CD4-positive, alpha-beta T cell (primary cell): ENCODE measurements at places on chromosomes 7 and 10.

DNA sequence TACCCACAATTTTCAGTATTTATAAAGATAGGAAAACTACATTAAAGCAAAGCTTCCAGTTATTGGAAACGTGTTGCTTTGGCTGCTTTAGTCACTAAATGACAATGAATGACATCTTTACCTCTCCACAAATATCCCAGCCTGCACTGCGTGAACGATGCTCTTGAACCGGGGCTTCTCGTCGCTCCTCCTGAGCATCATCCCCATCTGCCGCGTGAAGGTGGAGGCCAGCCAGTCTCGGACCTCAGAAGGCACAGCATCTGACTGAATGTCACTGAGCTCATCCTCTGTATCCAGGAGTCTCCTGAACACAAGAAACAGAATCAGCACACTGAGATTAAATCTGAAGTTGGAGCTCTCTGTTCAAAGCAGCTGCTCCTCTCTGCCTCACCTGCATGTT lies 191.3 kb downstream of the PDE1C start:
- H3K4me3 ChIP-seq: no peak overlapping the region
- H3K36me3 ChIP-seq: no peaks in the 10 kb centered on the region
- no peak for DNase-seq
- no peaks in the 10 kb centered on the region for H3K4me1 ChIP-seq
- no peaks in the 10 kb centered on the region for H3K27me3 ChIP-seq

DNA sequence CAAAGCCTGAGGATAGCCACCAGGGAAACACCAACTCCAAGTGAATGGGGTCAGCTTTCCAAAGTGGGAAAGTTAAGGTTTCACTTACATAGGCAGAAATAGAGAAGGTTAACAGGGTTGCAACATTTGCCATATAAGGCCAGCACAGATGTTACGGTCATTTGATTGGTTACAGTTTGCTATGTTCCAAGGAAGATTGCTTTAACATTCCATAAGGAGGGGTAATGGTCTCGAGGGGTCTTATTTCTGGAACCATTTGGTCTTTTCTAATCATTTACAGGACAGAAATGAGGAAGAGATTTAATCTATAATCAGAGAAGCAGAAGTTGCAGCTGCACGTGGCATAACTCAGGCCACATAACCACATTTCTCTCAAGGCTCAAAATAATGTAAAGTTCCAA lies 679.4 kb upstream of the C7orf33 start:
- H3K27me3 ChIP-seq: no peaks in the 10 kb centered on the region
- H3K36me3 ChIP-seq: no peaks in the 10 kb centered on the region
- no peak overlapping the region for H3K4me3 ChIP-seq
- DNase-seq: no peak
- H3K4me1 ChIP-seq: no peaks in the 10 kb centered on the region

DNA sequence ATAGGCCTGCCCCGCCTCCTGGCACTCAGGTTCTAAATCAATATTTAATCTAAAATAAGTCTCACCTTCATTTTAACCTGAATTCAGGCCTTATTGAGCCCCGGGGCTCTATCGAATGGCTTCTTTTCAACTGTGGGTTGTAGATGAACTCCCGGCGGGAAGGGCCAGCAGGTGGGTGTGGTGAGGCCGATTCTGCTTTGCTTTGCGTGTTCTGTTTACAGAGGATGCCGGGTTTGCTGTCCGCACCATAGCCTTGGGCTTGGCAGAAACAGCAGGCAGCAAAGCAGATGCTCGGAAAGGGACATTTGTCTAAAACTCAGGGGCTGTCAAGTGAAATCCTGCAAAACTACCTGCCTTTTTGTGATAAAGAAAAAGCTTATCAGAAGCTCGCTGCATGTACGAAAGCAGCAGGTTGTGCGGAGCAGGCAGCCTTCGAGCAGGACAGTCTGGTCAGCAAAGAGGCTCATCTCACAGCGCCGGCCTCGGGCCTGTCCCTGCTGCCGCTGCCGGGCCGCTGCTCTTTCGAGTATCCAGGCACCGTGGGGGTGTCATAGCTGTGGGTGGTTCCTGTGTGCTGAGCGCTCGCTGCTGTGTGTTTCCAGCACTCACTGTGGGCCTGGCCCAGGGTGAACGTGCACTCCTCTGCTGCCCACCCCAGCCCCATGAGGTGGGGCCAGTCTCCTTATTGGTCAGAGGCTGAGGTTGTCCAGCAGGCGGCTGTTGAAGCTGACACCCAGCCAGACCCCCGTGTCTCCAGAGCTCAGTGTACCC lies 434.8 kb upstream of the FOXK1 start:
- no peak overlapping the region for H3K27ac ChIP-seq
- no peak for DNase-seq
- no peaks in the 10 kb centered on the region for H3K4me1 ChIP-seq
- no peaks in the 10 kb centered on the region for H3K36me3 ChIP-seq
- no peaks in the 10 kb centered on the region for H3K27me3 ChIP-seq
- H3K4me3 ChIP-seq: no peak overlapping the region

DNA sequence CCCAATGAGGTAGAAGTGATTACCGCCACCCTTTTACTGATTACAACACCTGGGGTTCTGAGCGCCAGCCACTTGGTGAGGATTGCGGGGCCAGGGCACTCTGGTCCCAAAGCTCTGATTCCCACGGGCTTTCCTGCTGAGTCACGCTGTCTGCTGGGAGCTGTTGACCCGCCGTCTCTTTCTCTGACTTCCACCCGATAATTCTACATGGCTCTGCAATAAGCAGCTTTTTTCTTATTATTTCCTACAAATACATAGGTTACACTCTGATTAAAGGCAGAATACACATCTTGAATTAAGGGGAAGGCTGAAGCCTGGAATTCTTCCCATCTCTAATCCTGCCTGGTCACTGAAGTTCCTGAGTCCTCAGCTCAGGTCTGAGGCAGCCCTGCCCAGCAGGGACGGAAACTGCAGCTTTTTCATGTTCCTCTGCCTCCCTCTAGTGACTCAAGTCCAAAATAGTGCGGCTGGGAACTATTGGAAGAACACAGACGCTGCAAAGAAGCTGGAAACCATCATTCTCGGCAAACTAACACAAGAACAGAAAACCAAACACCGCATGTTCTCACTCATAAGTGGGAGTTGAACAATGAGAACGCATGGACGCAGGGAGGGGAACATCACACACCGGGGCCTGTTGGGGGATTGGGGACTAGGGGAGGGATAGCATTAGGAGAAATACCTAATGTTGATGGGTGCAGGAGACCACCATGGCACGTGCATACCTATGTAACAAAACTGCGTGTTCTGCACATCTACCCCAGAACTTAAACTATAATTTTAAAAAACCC lies 178.3 kb downstream of the PRKCQ start:
- H3K27me3 ChIP-seq: no peaks in the 10 kb centered on the region
- H3K4me1 ChIP-seq: peaks cover 11% of the 10 kb centered on the region
- DNase-seq: peak; percentile 45
- H3K36me3 ChIP-seq: no peaks in the 10 kb centered on the region

GRCh38 chr7:116212869-116213268 lies 2.5 kb downstream of the TES start:
- H3K36me3 ChIP-seq: no peaks in the 10 kb centered on the region
- DNase-seq: no peak
- peak overlapping the region; percentile 62 for H3K4me3 ChIP-seq
- peak overlapping the region; percentile 79 for H3K27ac ChIP-seq

DNA sequence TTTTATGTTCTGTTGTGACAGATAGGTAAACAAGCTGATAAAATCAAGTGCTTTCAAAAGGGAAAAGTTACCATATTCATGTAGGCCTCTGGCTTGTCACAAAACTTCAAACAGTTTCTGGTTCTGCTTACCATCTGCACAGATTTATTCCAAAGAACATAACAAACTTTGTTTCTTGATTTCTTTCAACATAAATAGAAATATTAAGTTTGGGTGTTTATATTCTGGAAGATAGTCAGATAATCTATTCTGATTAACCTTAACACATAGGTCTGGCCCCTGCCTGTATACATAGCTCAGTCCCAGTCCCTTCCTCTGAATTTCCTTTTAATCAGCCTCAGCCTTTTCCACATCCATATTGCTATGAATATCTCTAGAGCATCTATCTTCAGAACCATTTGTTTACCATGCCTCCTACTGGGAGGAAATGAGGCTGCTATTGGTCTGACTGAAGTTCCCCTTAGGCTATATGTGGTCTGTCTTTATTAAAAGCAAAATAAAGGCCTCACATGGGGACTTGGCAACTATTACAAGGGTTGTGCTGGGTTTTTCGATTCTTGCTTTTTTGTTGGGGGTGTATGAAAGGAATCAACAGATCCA lies 319.0 kb downstream of the HPSE2 start:
- no peaks in the 10 kb centered on the region for H3K4me1 ChIP-seq
- no peak overlapping the region for H3K27ac ChIP-seq
- H3K27me3 ChIP-seq: no peaks in the 10 kb centered on the region

GRCh38 chr7:340979-341694 lies 51.2 kb downstream of the FOXL3 start:
- H3K27me3 ChIP-seq: no peaks in the 10 kb centered on the region
- H3K4me3 ChIP-seq: no peak overlapping the region
- peaks cover 12% of the 10 kb centered on the region for H3K4me1 ChIP-seq
- DNase-seq: no peak
- no peaks in the 10 kb centered on the region for H3K36me3 ChIP-seq

DNA sequence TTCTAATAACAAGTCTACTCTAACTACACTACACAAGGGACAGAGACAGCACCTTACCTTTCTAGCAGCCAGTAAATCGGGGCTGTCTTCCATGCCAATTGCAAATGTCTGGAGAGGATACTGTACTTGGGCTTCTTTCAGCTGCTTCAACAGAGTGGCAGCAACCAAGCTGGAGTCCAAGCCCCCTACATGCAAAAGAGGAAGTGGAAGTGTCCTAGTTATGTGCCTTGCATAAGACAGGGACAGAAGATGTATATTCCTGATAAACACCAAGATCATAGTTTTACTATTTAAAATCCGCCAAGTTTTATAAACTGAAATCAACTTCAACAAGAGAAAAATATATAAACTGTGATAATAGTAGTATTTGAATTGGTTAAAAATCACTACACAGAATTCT lies 14.0 kb downstream of the ASNS start:
- no peaks in the 10 kb centered on the region for H3K27me3 ChIP-seq
- no peaks in the 10 kb centered on the region for H3K4me1 ChIP-seq
- H3K27ac ChIP-seq: no peak overlapping the region
- H3K4me3 ChIP-seq: no peak overlapping the region
- H3K36me3 ChIP-seq: peaks cover 47% of the 10 kb centered on the region
- no peak for DNase-seq

DNA sequence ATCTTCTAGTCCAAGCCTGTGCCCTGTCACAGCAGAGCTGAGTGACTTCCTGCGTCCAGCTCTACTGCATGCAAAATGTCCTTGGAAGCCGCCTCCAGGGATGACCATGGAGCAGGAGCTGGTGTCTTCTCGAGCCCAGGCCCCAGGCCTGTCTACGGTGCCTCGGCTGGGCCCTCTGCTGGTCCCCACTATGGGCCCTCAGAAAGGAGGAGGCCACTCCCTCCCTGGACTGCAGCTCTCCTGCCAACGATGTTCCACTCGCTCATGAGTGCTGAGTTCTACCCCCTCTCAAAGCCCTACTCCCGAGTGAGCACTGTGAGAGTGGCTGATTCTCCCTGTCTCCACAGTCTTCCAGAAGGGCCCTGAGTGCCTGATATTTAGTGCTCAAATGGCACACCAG lies 504.9 kb downstream of the PTPRN2 start:
- H3K4me3 ChIP-seq: no peak overlapping the region
- H3K36me3 ChIP-seq: no peaks in the 10 kb centered on the region
- no peak for DNase-seq

- no peaks in the 10 kb centered on the region for H3K36me3 ChIP-seq
- no peak overlapping the region for H3K4me3 ChIP-seq
- no peaks in the 10 kb centered on the region for H3K4me1 ChIP-seq
Observed at GRCh38 chr10:48231699-48232315, 42.7 kb downstream of the FRMPD2 start.

DNA sequence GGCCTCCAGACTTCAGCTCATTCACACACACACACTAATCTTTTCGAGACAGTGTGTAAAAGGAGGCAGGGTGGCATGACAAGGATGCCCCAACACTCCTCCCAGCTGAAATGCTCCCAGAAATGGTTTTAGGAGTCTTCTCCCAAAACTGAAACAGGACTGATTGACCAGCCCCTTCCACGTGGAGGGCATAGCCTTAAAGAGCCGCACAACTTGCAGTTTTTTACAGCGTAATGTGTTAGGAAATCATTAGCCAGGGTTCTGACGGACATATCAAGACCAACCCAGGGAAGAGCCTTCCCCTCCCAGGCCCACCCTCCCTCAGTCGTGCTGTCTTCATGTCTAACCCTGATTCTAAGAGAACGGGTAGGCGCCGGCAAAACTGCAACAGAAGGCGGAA lies 224.6 kb downstream of the TNS3 start:
- no peaks in the 10 kb centered on the region for H3K36me3 ChIP-seq
- H3K27ac ChIP-seq: no peak overlapping the region
- no peaks in the 10 kb centered on the region for H3K27me3 ChIP-seq
- no peaks in the 10 kb centered on the region for H3K4me1 ChIP-seq
- no peak for DNase-seq

- H3K27ac ChIP-seq: no peak overlapping the region
- H3K4me1 ChIP-seq: peaks cover 39% of the 10 kb centered on the region
- no peak overlapping the region for H3K4me3 ChIP-seq
- H3K36me3 ChIP-seq: no peaks in the 10 kb centered on the region
Observed at GRCh38 chr10:104300736-104301292, 31.8 kb downstream of the GSTO2 start.

DNA sequence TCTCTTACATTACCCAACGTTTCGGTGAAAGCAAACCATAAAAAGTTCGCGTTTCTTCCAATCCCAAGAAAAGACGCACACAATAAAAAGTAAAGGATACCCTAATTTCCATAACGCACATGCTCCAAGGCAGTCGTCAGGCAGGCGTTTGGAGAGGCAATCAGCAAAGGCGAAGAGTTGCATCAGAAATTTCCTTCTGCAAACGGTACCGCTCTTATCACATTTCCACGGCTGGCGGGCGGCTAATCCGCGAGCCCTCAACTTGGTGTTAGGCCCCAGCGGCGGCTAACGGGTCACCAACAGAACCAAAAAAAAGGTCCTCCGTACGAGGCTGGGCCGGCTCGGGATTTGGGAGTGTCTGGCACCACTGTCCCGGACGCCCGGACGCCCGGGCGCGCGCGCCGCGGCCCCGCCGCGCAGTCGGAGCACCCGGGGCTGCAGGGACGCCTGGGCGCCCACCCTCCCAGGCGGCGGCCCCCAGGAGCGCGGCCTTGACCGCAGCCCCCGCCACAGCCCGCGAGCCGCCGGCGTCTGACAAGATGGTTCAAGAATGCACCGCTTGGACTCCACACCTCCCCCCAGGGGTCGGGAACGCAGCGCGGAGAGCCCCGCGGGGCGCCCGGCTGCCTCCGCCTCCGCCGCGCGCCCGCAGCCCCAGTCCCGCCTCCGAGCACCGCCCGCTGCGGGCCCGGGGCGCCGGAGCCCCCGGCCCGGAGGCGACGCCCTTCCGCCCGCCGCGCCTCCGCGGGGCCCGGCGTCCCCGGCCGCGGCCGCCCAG lies 9.8 kb upstream of the GRB10 start:
- no peak for DNase-seq
- peak overlapping the region; percentile 48 for H3K4me3 ChIP-seq
- H3K4me1 ChIP-seq: peaks cover 25% of the 10 kb centered on the region

GRCh38 chr10:33001908-33002492 lies 44.0 kb upstream of the ITGB1 start:
- H3K27me3 ChIP-seq: no peaks in the 10 kb centered on the region
- no peaks in the 10 kb centered on the region for H3K36me3 ChIP-seq
- DNase-seq: no peak
